ENCODE measurements at places on chromosomes 5 and 9. TPM values are rescaled to one million over a fixed set of nuclear protein-coding genes. Genes with fewer than 3 reads are reported as not detected.

Gene SLC25A2
- 0.28 TPM for total RNA-seq

Gene HAND1
- not detected for total RNA-seq

Gene NIPBL
- total RNA-seq = 46.5 TPM

Gene ACTL7A
- not detected for total RNA-seq

Gene SMIM27
- 14.2 TPM for total RNA-seq

Gene ADAM19
- total RNA-seq = 0.88 TPM

Gene SPATA31E1
- total RNA-seq = not detected

Gene S1PR3
- total RNA-seq = 2.5 TPM

Gene OR1J2
- not detected for total RNA-seq

Gene VCAN
- 99.3 TPM for total RNA-seq

Gene F12
- 4.0 TPM for total RNA-seq

Gene NR2F1-AS1
- 12.2 TPM for total RNA-seq

Gene NUTM2G
- not detected for total RNA-seq

Gene ADAMTS19
- total RNA-seq = not detected

Gene UBE2QL1
- 1.0 TPM for total RNA-seq

Gene EIF4E1B
- not detected for total RNA-seq

Gene CRAT
- total RNA-seq = 11.1 TPM

Gene MZB1
- not detected for total RNA-seq

Gene CENPK
- 27.8 TPM for total RNA-seq

Gene SPINK6
- total RNA-seq = 4.8 TPM

Gene TMEM174
- total RNA-seq = not detected

Gene ZFP2
- total RNA-seq = 1.0 TPM

Gene HAPLN1
- not detected for total RNA-seq

Gene CCDC192
- total RNA-seq = not detected

Gene SLC6A7
- not detected for total RNA-seq

Gene SPINK5
- 0.50 TPM for total RNA-seq

Gene CNTNAP3
- total RNA-seq = 37.5 TPM

Gene SPRY4
- 32.2 TPM for total RNA-seq

Gene CKS2
- 36.6 TPM for total RNA-seq

Gene SRA1
- 68.6 TPM for total RNA-seq

Gene PCDHB13
- total RNA-seq = 1.0 TPM

Gene ANKRD33B
- total RNA-seq = 1.6 TPM

Gene IL13
- not detected for total RNA-seq

Gene ANKRD55
- total RNA-seq = not detected

Gene GRXCR2
- not detected for total RNA-seq

Gene LRRC70
- total RNA-seq = 1.2 TPM

Gene IL33
- 0.94 TPM for total RNA-seq

Gene CLTA
- total RNA-seq = 241 TPM

Gene TEK
- not detected for total RNA-seq

Gene FTMT
- total RNA-seq = not detected

Gene GLDC
- total RNA-seq = 0.33 TPM

Gene TMOD1
- not detected for total RNA-seq

Gene GABRA1
- total RNA-seq = not detected

Gene ASPN
- total RNA-seq = 0.17 TPM

Gene HINT1
- total RNA-seq = 167 TPM
